ENCODE measurements at places on chromosomes 11 and 22.

DNA sequence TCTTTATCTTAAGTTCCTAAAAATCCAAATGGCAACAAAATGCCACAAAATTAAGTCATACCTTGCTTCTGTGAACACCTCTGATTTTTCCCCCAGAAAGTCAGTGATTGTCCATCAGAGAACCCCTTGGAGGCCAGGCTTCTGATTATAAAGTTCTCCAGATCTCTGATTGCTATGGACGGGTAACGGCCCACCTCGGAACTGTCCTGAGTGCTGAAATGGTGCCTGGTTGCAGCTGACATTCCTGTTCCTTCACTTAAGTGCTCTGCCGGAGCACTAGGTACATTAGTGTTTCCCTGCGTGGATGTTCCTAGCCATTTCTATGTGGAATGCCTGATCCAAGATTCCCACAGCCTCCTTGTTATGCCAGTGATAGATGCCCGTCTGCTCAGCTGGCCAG is 85.0 kb downstream of the CHST1 start:
- DNase-seq: no peak

- DNase-seq: no peak
Observed at GRCh38 chr11:110032259-110032658, 60.9 kb upstream of the ZC3H12C start.

DNA sequence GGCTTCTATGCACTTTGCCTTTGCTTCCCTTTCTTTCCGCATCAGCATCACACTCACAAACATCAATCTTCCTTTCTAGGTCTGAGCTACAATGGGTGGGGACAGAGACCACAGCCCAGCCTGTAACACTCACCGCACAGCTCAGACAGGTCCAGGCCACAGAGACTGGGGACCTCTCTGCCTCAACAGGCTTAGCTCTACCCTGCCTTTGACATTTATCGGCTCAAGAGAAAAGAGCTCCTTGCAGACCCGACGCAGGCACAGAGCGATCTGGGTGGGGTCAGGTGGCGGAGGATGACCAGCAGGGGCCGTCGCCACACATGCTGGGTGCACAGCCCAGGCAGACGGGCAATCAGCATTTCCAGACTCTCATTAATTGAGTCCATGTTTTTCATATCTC is 837.3 kb downstream of the TBC1D22A start:
- DNase-seq: no peak

- DNase-seq: no peak
Observed at GRCh38 chr11:99814021-99814420, 793.3 kb downstream of the CNTN5 start.

DNA sequence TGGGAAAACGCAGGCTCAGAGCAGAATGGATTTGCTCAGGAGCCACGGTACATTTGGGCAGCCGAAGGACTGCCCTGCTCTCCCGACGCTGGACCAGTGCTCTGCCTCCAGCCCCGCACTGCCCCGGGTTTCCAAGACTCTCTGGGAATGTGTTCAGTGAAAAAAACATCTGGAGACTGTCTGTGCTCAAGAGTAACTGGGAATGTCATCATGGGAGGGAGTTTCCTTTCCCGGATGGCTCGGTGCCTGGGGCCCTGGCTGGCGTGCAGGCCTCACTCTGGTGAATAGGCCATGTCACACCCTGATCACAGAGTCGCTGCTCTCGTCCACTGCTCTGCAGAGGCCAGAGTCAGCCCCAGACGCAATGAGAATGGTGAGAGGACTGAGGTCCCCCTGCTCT is 9.8 kb upstream of the APOL6 start:
- DNase-seq: no peak

GRCh38 chr11:119878990-119879389 is 150.0 kb upstream of the NECTIN1 start:
- DNase-seq: no peak

DNA sequence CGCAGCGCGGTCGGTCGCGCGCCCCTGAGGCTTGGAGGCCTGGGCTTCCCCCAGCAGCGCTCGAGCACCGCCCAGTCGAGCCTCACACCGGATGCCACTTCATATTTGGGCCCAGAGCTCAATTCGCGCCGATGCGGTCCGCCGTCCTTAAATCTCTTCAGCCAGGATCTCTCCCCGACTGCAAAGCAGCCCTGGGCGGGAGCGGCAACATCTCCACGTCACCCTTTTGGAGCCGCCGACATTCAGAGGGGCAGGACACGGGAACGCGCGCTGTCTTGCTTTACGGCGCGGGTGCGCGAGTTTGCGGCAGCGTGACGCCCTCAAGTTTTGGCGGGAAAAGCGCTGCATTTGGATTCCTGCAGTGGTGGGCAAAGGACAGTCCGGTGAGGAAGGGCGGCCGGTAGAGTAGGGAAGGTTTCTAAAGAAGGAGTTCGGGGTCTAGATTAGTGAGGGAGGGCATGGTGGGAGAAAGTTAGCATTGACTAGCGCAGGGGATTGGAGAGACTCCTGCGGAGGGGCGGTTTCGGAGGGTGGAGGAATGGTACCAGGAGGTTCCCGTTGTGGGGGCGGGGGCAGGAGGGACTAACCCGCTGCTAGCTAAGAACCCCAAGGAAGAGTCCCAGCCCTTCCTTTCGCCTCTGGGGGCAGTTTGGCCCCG is 796 bp downstream of the CHEK1 start:
- DNase-seq: peak; percentile 88

GRCh38 chr22:29821291-29822016 is 16.6 kb downstream of the ASCC2 start:
- peak; percentile 54 for DNase-seq

- DNase-seq: no peak
Observed at GRCh38 chr11:13090228-13090708, 81.2 kb downstream of the RASSF10 start.

GRCh38 chr11:112610494-112610893 is 349.8 kb upstream of the PLET1 start:
- no peak for DNase-seq

- DNase-seq: no peak
Observed at GRCh38 chr11:1656061-1656441, 26.5 kb downstream of the KRTAP5-5 start.

GRCh38 chr22:45529971-45530575 is 27.4 kb downstream of the FBLN1 start:
- DNase-seq: no peak

DNA sequence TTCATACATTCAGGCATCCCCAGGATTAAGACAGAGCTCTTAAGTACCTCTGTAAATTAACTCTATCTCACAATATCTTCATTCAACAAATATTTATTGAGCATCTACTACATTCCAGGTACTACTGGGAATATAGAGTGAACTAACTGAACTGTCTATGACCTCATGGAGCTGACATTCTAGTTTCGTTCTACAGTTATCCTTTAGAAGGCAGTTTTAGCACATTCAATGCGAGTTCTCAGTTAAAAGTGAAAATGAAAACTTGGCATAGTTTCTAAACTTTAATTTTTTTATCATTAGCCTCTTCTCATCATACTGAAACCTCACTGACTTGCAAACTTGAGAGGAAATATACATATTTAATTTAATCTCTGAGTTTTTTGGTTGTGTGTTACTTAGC is 10.7 kb upstream of the MS4A6E start:
- no peak for DNase-seq

GRCh38 chr11:7543302-7543701 is 29.5 kb downstream of the PPFIBP2 start:
- no peak for DNase-seq
